ENCODE measurements at places on chromosomes 5 and 9.

GRCh38 chr5:124370601-124371000 is 375.8 kb downstream of the ZNF608 start:
- DNase-seq: no peak

- DNase-seq: peak; percentile 5
Observed at GRCh38 chr5:172641359-172642050, 442 bp downstream of the NEURL1B start.

GRCh38 chr5:149426931-149427330 is 47.8 kb upstream of the IL17B start:
- DNase-seq: no peak

DNA sequence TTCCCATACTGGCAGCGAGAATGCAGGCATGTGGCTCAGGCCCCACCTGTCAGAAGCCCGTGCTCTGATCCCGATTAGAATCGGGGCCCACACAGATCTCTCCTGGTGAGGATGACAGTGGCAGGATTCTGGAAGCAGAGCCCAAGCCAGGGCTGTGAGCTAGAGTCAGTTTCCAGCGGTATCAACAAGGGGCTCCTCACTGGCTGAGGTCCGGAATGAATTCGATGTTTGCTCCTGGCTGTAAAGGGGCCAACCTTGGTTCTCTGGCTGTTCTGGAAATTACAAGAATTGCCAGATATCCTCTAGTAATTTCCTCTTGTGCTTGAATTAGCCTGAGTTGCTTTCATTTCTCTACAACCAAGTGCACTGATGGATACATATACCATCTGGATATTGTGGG is 129.1 kb upstream of the SPRY4 start:
- DNase-seq: no peak

GRCh38 chr9:34343605-34344004 is 14.2 kb downstream of the NUDT2 start:
- no peak for DNase-seq

- no peak for DNase-seq
Observed at GRCh38 chr5:56963246-56963645, 11.3 kb upstream of the MIER3 start.

- no peak for DNase-seq
Observed at GRCh38 chr5:128395073-128395472, 143.0 kb downstream of the FBN2 start.

GRCh38 chr9:106111039-106111730 is 416.8 kb downstream of the TMEM38B start:
- DNase-seq: no peak

DNA sequence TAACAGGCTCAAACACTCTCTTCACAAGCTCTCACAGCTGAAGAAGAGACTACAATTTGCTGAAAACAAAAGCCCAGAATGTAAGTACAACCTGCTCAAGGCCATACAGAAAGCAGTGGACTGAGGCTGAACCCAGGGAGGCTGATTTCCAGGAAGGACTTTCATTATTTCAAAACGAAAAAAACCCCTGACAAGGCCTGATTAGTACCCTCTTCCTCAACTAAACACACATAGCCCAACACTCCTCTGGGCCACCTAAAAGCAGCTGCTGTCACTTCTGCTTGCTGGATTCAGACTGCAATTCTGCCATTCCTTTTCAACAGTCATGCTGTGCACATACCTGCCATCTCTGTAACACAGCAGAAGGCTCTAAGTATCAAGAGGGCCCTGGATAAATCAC is 18.2 kb downstream of the NRG2 start:
- no peak for DNase-seq
